ENCODE measurements at places on chromosomes 3 and 15.

DNA sequence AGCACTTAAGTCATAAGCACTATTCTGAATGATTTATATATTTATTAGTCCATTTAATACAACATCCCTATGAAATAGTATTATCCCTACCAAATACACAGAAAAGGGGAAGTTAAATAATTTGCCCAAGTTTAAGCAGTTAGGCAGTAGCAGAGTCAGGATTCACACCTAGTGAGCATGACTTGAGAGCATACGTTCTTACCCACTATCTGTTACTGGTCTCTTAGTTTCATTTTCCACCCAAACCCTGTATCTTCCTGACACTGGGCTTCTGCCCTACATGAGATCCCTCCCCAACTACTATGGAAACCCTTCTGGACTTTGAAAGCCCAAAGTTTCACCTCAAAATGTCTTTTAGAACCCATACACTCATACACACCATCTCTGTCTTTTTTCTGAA is 4.4 kb upstream of the ATOSA start:
- DNase-seq: no peak

DNA sequence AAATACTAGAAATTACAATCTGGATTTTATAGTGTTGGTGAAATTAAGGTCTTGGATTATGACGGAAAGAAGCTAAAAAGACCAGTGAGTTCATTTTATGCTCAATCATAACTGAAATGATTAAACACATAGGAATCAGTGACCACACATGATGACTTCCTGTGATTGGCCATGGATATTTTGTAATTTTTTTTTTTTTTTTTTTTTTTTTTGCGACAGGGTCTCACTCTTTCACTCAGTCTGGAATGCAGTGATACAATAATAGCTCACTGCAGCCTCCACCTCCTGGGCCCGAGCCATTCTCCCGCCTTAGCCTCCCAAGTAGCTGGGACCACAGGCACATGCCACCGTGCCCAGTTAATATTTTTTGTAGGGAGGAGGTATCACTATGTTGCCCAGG is 47.4 kb downstream of the PAQR5 start:
- peak; percentile 55 for DNase-seq

DNA sequence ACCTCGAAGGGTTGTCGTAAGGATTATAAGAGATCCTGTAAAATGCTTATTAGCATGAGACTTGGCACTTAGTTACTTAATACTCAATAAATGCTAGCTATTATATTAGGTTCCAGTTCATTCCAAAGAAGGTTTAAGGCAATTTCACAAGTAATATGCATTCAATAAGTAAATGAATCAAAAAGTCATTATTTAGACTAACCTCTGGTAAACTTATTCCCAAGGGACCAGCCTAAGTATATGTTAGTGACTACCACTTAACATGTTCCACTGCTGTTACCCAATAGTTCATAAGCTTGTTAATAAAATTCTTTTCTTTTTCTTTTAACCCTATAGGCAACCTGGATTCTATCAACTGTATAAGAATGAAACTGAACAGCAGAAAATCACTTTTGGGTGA is 5.1 kb downstream of the PDCD10 start:
- DNase-seq: no peak

DNA sequence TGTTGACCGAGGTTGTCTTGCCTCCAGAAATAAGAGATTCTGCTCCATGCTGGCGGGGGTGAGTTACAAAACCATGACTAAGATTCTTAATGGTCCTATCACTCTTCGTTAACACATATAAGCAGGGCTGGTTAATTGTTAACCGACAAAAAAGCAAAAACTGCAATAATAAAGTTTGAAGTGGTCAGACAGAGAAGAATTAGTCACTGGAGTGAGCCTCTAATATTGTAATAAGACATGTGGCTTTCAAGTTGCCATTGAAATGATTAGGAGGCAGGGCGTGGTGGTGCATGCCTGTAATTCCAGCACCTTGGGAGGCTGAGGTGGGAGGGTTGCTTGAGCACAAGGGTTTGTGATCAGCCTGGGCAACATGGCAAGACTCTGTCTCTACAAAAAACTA is 78.4 kb upstream of the NR2F2 start:
- DNase-seq: no peak

DNA sequence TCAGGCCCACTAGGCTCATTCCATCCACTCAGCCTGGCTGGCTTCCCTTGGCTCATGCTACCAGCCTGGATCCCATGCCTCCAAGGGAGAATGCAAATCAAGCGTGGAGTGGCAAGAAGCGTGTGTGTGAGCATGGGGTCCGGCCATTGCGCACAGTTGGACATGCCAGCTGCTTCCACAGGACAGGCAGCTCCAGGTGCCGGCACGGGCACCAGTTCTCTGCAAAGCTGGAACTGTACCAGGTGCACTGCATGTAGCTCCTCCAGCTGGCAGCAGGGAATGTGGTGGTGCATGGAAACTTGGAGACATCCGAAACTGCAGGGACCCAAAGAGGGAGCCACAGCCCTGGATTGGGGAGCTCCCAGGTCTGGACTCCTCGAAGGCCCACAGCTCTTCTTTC is 449.8 kb downstream of the EPHA6 start:
- no peak for DNase-seq

DNA sequence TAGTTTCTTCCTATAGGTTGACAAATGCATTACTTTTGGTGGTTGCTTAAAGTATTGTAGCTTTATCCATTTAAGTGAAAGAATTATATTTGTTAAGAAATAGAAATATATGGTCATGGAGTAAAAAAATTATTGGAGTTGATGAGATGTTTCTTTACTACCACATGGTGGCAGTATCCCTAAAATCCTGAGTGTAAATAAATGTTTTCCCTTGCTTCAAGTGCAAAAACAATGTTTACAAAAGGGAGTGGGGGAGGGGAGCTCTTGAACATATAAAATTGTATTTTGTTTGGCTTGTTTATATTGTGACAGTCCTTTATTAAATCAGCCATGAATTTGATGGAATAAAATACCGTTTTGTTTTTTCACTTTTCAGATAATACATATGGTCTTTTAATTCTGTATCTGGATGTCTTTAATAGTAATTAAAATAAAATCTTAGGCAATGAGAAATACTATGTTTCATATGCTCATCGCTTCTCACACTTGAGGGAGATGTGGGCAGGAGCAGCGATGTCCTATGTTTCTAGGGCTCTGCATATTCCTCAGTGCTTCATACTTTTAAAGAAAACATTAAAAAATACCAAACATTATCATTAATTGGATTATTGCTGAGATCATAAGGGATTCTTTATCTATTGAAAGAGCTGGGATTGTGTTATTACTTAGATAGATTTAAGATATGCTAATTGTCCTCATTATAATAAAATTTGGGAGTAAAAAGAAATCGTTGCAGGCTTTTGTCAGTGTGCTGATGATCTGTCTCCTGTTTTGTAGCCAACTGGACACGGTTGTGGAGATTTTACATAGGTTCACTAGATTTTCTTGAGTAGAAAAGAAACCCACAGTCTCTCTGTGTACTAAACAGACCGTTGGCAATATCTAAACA is 349.7 kb downstream of the TUSC7 start:
- peak; percentile 15 for DNase-seq

DNA sequence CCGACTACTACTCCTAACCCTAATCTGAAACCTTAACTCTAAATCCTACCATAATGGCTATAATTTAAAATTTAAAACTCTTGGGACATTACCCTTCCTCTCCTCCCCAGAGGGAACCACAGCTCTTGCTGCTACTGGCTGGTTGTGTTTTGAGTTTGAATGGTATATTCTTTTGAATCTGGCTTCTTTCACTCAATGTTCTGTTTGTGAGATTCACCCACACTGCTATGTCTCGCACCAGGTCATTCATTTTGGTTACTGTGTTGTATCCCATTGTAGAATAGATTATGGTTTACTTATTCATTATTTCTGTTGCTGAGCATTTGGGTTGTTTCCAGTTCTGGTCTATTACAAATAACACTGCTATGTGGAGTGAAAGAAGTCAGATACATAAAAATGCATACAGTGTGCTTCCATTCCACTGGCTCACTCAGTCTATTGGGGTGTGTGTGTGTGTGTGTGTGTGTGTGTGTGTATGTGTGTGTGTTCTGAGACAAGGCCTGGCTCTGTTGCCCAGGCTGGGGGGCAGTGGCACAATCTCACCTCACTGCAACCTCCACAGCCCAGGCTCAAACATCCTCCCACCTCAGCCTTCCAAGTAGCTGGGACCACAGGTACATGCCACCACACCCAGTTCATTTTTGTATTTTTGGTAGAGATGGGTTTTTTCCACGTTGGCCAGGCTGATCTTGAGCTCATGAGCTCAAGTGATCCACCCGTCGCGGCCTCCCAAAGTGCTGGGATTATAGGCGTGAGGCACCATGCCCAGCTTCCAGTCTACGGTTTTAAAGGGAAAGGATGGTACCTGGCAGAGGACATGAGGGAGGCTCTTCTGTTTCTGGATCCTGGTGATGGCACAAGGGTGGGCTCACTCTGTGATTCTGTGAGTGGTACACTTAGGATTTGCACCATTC is 19.2 kb upstream of the SYNM start:
- DNase-seq: peak; percentile 68

GRCh38 chr3:184235381-184236032 is 6.1 kb downstream of the VWA5B2 start:
- no peak for DNase-seq

GRCh38 chr3:134654031-134654430 is 3.2 kb upstream of the KY start:
- no peak for DNase-seq

GRCh38 chr15:37106490-37107001 is 6.2 kb upstream of the MEIS2 start:
- no peak for DNase-seq

DNA sequence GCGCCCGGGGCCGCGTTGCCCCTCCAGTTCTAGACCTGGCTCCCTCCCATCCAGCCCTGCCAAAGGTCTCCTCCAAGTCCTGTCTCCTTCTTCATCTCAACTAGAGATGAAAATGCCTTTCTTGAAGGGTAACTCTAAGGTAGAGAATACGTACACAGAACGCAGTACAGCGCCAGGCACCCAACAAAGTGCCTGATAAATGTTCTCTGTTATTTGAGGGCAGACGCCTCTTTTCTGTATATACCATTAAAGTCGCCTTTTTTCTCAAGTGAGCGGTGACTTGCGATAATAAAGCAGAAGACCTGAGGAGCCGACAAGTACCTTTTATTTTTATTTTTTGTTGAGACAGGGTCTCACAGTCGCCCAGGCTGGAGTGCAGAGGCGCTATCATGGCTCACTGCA is 809 bp downstream of the CRTAP start:
- no peak for DNase-seq

DNA sequence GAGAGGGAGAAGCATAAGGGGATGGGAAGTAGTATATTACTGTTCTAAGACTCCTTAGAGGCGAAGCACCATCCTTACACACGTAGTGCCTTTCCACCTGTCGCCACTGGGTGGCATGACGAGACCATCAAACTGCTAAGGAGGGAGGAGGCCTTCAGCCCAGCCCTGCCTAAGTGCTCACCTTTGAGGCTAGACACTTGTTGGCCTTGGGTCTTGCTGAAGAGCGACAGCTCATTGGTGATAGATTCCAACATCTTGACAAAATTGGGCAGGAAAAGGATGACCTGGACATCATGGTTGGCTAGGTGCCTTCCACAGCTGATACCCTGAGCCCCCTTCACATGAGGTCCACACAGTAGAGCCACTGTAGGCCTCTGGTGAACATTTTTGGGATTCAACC is 19.6 kb downstream of the CLK3 start:
- peak; percentile 79 for DNase-seq

DNA sequence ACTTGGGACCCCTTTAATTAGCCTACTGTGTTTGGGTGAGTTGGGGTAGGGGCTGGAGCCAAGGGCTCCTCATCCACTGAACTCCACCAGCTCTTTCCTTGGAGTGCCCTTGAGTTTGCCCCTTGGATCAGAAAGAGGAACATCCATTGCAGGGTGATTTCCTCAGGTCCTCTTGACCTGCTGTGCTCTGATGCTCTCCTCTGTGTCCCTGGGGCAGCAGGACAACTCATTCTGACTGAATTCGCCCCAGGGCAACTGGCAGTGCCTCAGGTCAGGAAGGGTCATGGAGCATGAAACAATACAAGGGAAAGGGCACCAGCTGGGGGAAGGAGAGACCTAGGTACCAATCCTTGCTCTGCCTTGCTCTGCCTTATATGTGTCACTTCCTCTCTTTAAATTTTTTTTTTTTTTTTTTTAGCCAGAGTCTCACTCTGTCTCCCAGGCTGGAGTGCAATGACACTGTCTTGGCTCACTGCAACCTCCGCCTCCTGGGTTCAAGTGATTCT is 47.8 kb downstream of the BSN start:
- DNase-seq: peak; percentile 1

GRCh38 chr3:141307351-141308059 is 60.8 kb upstream of the ZBTB38 start:
- DNase-seq: no peak

DNA sequence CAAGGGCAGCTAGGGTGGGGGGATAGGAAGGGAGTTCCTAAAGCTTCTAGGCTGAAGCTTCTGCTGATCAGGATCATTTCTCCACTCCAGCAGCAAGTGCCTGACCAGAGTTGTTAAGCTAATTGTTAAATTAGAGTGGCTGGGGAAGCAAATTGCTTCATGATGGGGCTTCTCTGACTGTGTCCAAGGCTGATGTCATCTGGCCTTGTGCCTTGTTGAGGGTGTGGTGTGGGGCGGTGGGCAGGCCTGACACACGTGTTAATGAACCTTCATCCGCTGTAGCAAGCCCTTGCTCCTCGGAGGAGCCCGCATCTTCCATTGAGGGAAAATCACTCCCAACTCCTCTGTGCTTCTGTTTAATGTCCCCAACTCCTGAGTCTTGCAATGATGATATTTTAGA is 84.3 kb upstream of the ROPN1 start:
- no peak for DNase-seq

GRCh38 chr3:144175644-144176425 is 204.2 kb downstream of the DIPK2A start:
- DNase-seq: no peak

DNA sequence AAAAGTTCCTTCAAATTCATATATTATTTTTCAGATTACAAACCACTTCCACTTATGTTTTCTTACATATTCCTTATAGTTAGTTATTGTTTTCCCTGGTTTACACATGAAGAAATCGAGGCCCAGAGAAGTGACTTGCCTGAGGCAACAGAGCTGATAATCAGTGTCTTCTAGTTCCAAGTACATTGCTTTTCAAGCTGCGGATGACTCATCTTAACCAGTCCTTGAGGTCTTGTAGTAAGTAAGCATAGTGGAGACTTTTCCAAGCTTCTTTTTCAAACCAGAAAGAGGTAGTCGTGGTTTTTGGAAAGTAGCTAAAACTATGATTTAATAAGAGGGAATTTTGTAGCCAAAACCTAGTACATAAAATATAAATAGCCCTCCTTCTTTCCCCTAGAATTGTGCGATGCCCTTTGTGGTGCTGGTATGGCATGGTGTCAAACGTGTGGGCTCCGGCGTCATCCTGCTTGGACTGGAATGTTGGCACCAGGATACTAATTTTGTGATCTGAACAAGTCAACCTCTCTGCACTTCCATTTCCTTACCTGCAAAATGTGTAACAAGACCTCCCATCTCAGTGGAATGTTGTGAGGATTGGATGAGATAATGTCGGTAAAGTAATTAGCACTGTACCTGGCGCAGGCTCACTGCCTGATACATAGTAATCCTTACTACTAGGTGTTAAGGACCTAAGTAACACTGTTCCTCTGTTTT is 19.0 kb upstream of the DLG1 start:
- peak; percentile 73 for DNase-seq

Data from AG08395 (cell line).